Suppressor macrophage (primary cell): ENCODE measurements at places on chromosomes 6 and 20.

DNA sequence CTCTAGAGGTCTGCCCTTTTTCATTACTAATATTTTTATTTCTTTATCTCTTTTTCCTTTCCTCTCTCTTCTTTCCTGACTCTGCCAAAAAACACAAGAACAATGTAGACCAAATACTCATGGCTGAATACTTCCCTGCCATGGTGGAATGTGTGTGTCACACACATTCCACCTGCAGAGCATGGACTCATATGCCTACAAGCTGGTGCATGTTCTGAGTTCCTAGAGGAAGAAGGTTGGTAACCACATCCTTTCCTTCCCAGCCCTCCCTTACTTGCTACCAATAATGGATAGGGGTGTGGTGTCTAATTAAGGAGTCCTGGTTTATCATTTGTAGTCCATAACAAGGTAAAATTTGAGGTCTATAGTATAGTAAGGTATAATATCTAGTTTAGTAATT is 15.2 kb upstream of the CST9L start:
- DNase-seq: no peak

- DNase-seq: no peak
Observed at GRCh38 chr6:52741872-52742271, 21.4 kb downstream of the GSTA2 start.

DNA sequence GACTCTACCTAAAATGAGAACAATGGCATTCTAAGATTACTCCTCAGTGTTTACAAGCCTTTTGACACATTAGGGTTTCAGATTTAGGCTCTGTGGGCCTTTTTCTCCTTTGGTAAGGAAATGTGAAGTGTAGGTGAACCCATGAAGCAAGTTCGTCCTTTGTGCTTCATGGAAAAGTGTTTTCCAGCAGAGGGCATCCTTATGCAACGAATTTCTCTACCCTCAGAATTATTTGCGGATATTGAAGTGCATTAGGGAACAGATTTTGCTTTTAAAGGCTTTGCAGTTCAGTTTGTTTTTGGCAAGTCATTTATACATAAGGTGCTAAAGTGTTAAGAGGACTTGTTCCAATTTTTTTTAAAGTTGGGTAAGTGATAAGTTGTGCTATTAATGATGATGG is 55.7 kb upstream of the FERMT1 start:
- DNase-seq: no peak

DNA sequence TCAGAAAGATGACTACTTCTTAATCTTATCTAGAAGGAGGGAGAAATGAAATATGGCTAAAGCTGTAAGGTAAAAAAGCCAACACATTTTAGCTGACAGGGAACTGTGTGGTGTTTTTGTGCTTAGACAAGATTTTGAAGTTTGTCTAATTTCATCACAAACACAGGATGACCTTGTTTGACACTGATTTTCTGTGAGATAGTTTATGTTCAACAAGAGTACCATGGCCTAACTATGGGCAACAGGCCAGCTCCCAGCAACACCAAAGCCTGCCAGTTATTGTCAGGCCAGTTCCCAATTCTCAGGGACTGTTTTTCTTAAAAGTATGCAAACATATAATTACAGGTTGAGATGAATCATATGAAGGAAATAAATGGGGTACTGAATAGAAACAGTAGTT is 5.5 kb upstream of the ABCF1 start:
- no peak for DNase-seq

DNA sequence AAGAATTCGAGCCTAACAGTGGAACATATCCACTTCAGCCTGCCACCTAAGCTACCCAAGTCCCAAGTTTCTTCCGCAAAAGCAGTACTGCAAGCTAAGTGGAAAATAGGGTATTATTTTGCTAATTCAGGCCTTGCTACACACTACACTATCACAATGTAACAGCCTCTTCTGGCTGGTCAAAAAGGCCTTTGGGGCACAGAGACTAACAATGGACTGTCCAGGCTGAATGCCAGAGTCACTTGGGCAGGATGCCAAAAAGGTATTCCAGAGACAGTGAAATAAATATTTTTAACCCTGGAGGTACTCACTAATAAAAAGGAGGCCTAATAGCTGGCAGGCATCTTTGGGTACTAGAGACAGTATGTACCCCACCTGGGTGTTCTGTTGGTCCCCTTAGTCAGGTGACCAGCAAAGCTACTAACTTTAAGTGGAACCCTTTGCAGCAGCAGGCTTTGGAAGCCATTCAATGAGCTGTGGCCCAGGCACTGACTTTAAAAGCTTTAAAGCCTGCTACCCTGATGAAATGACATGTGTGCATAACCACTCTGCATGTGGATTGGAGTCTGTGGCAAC is 692.1 kb downstream of the HTR1B start:
- DNase-seq: no peak

DNA sequence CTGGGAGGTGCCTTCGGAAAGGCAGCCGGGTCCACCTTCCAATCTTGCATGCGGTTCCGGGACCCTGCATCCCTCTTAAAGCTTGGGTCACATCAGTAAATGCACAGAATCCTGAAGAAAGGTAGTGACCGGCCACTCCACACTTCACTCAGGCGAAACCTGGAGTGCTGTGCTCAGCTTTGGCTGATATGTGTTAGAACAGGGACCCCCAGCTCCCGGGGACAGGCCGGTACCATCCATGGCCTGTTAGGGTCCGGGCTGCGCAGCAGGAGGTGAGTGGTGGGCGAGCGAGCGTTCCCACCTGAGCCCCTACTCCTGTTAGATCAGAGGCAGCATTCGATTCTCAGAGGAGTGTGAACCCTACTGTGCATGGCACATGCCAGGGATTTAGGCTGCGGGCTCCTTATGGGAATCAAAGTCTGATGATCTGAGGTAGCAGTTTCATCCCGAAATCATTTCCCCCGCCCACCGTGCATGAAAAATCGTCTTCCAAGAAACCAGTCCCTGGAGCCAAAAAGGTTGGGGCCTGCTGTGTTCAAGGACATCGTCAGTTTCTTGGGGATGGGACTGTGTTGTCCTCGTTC is 143.0 kb downstream of the ERMARD start:
- no peak for DNase-seq

DNA sequence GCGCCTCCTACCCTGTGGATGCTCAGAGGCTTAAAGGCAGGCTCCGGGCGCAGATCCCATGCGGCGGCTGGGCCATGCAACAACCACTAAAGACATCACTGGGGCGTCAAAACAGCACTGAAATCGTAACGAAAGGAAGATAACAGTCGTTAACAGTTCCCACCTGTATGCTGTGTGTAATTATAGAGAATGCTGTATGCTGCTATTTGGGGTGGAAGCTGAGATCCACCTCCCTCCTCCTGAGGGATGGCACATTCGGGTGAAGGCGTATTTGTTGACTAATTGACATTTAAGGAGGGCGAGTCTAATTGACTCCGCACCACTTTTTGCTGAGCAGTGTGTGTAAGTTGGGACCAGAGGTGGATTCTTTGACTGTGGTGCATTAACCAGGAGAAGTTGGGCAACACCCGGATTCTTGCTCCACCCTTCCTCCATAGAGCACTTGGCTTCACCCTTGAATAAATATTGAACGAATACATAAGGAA is 687 bp downstream of the SLC35A1 start:
- no peak for DNase-seq

DNA sequence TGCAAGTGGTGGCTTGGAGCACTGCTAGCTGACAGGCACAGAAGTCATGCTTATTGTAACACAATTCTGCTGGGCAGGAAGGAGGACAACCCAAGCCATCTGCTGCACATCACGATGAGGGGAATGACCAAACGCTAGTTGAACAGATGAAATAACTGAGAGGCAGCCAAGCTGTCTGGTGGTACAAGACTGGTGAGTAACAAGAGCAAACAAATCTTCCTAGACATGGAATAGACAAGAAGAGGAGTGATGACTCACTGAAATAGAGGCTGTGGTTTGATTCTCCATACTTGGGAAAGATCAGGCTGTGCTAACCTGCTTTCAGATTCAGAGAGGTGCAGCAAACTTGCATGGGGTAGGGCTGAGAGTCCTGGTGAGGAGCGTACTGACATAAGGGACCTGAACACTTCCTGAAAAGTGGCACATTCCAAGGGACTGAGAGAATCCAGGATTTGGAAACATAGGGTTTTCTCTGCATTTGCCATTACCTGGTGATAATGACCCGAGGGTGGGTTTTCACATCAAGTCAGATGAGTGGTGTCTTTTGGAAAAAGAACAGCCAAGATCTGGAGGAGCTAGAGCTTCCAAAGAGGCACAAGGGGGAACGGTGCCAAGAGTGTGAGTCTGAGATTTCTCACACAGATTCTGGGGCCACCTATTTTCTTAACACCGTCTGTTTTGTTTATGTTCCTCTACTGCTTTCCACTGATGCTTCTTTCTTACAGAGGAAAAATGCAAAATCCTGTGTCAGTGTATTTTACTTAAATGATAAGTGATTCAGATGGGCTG is 60.0 kb downstream of the PRL start:
- DNase-seq: no peak

GRCh38 chr20:15927893-15928650 is 645.2 kb downstream of the KIF16B start:
- DNase-seq: no peak

DNA sequence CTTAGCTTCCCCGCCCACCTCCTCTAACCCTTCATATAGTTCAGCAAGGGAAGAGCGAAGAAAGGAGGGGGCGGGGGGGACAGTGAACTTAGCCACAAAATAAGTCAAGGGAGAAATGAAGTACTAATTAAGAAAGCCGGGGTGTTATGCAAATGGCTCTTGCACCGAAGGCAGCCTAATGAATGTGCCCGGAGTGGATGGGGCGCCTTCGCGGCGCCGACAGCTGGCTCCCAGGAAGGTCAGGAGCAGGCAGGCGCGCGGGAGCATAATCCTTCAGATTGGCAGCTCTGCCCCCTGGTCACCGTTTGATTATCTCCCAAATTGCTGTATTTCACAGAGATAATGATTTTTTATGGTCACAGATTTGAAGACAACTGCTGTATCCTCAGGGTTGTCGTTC is 395.1 kb downstream of the TFAP2B start:
- DNase-seq: no peak

- DNase-seq: no peak
Observed at GRCh38 chr6:136628996-136629395, 78.8 kb upstream of the MAP7 start.

DNA sequence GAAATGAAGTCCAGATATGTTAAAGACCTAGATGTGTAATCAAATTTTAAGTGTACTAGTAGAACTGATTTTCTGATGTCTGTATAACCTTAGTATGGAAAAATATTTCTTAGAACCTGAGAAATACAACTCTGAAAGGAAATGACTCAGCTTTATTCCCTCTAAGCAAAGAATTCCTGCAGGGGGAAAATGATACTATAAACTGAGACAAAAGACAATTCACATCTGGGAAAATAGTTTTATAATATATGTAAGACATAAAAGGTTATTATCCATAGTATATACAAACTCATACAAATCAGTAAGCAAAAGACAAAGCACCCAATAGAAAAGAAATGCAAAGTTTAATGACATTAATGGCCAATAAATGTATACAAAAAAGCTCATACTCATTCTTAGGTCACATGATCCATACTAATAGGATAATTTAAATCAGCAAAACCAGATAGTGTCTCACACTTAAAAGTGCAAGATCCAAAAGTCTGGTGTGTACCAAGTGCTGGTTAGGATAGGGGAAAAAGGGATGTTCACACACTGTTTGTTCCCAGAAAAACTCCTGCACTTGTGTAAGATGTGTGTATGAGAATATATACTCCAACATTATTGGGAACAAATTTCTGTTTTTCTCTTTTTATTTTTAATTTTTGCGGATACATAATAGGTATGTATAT is 22.6 kb downstream of the RNF217 start:
- DNase-seq: no peak

- DNase-seq: no peak
Observed at GRCh38 chr20:62226707-62227590, 6.9 kb upstream of the HRH3 start.

- DNase-seq: no peak
Observed at GRCh38 chr20:62780204-62780603, 16.1 kb upstream of the MRGBP start.

GRCh38 chr20:61477451-61477861 is 225.4 kb downstream of the CDH4 start:
- no peak for DNase-seq

DNA sequence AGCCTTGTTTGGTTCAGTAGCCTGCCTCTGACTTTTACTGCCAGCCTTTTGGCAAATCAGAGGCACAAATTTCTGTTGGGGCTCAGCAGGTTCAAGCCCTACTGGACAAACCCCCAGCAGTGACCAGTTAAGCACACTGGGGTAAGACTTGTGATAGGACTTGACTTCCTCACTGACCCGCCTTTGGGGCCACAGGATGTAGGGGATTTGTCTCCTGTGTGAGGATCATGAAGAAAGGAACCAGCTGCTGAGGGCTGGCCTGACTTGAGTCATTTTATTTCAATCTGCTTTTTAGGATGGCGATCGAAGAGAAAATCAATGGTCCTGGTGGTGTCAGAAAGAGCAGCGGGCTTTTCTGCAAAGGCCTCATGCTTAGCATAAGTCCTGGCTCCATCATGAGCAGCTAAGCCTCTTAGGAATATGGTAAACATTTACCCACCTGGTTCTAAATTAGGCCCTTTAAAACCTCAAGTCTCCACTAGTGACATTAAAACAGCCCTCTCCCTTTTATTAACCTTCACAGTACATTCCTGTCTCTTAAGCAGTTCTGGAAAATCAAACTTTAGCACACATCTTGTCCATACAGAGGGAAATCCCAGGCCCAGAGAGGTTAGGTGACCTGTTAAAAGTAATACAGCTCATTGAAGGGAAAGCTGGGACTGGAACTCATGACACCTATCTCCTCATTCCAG is 16.6 kb downstream of the CHMP4B start:
- DNase-seq: no peak

GRCh38 chr20:61975407-61976129 is 90.1 kb downstream of the TAF4 start:
- no peak for DNase-seq

DNA sequence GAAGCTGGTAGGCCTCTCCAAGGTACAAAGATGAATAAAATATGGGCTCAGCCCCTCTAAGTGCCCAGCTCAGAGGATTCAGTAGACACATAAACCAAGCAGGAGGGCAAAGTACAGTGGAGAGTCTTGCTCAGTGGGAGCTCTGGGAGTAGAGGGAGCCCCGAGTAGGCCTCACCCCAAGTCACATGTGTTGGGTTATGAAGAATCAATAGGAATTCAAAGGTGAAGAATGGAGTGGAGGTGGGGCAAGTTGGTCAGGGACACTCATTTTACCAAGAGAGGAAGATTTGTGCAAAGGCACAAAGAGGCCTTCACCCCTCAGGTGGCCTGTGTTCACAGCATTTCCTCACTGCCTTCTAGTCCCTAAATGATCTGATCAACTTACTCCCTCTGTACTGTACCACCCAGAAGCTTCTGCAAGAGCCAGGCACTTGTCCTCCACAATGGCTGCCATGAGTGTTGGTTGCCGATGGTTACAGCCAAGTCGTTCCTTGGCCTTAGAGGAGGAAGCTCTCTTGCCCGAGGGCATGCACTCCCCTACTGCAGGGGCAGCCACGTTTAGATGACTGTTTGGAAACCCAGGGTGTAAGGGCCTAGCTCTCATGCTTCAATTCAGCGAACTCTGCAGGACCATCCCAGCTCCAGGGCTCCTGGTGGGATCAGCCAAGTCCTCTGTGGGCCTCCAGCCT is 6.7 kb upstream of the CDKN1A start:
- peak; percentile 35 for DNase-seq

- DNase-seq: peak; percentile 54
Observed at GRCh38 chr6:74114428-74114827, 418.4 kb downstream of the CD109 start.
